ENCODE measurements at places on chromosomes 6 and 20.
A peak's percentile ranks its signal among the peaks of the same experiment; 100 is the strongest.

DNA sequence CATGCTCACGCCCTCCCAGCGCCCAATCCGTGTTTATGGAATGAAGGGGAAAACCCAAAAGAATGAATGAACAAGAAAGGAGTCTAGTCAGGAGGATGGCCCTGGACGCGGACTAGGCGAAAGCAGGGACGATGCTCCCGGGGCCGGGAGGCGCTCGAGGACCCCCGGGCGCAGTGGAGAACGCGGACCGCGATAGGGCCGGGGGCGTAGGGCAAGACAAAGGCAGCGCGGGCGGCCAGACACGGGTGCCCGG, 758 bp downstream of the GCLC start:
- DNase-seq, result no peak

GRCh38 chr20:2745060-2745910, 52.7 kb downstream of the EBF4 start:
- no peak for DNase-seq

- DNase-seq, result peak; percentile 10
Measured at GRCh38 chr20:17210983-17211382, 15.9 kb upstream of the PCSK2 start.

DNA sequence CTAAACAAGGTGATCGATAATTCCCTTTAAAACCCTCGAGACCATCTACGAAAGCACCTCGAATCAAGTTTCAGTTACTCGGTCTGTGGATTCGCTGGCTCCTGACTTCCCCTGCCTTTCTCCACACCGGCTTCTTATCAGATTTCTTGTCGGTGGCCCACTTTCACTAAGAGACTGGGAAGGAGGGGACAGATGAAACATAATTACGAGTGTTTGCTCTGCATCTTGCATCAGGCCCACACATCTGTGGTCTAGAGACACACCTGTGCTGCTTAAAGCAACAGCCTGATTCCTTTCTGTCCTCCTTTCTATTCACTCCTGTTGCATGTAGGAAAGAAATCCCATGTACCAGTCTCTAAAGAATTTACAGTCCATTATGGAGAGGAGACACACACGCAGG, 37.7 kb downstream of the INSM1 start:
- no peak for DNase-seq

DNA sequence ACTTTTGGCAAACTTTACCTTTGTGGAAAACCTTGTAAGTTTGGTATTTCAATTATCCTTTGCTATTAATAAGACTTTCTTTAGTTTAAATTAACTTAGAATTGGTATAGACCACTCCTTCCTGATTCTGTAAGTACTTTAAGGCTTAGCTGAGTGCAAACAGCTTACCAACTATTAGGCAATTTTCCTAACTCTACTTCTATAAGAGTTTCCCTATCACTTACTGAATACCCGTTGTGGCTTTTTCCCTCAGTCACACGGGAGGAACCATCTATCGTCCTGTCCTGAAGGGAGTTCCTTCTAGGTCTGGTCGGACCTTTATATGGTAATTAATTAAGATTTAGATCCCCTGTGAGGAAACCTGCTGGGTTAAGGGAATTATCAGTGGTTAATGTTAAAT, 9.6 kb downstream of the SLC35A1 start:
- DNase-seq, result no peak

DNA sequence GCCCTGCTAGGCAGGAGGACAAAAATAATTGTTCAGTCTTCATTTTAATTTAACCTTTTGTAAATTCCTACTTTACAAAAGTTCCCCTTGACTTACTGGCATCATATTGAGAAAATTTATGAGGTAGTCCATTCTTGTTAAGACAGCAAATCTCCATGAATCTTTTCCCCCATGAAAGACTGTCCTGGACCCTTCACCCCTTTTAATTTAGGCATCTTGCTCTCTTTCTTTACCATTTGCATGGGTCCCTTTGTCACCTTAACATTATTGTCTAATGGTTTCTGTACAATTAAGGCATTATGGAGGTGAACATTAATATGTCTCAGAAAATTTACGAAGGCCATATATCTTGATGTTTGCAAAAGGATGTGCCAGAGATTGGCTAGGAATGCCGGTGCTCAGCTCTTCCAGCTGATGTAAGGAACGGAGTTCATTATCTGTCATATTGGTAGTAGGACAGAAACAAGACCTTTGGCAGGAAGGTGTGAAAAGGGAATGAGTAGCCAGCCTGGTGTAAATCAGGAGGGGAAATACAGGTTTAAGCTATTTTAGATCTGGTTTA, 382.8 kb upstream of the TSHZ2 start:
- DNase-seq, result no peak

DNA sequence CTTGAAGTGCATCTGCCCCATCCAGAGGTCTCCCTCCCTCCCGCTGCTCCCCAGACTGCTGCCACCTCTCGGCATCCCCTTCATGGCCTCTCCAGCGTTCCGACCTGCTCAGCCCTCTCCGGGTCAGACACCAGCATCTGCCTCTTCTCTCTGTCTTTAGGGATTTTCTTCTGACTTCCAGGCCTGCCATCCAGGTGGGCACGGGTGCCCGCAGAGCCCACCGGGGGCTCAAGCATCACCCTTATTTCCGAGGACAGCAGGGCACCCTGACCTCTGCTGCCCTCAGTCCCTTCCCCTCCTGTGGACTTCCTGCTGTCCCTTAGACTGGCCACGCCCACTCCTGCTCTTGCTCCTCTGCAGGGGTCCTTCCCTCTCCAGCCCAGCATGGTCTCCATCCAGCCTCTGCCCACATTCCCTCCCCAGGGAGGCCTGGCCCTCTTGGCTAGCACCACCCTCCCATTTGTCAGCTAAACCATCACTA, 3.3 kb downstream of the NPEPL1 start:
- no peak for DNase-seq

DNA sequence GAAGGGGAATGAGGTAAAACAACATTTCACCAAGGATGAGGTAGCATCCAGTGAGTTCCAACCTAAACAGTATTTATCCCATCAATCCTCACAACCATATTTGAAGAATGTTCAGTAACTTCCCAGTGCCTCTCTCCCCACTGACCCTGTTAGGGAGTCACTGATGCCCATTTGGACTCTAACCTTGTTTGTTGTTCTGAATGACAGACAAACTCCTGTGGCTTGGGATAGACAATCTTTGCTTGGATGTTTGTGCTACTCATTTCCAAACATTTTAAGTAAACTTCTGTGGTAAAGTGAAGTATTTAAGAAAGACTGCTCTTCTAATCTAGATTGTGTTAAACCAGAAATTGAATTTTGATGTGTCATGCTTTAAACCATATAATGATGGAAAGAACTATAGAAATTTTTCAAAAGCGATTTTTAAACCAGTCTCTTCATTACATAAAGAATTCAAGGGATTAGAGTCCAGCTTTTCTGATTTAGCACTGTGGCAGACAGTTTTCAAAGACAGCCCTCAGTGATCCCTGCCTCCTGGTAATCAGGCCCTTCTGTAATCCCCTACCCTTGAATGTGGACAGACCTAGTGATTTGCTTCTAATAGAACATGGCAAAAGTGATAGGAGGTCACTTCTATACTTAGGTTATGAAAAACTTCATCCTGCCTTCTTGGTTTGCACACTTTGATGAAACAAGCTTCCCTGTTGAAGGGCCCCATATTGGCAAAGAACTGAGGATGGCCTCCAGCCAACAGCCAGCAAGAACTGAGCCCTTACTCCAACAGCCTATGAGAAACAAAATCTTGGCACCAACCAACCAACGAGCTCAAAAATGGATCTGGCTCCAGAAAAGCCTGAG, 191.6 kb downstream of the DST start:
- no peak for DNase-seq

DNA sequence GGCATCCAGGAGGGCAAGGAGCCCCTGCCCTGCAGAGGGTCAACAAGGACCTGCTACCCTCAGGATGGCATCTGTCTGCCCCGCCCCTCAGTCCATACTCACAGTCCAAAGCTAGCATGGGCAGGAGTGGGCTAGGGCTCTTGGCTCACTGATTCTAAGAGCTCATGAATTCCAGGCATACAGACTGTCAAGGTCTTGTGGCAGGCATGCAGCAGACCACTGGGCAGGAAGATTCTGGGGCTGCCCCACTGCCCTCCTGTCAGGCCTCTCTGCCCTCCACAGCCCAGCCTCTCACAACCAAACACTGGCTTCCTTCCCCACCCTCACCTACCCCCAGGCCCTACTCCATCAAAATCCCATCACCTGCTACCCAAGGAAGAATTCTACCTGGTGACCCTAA, 5.6 kb upstream of the SLC4A11 start:
- DNase-seq, result no peak

- no peak for DNase-seq
Measured at GRCh38 chr20:53210931-53211330, 238.8 kb downstream of the TSHZ2 start.

- DNase-seq, result no peak
Measured at GRCh38 chr6:364609-365540, 26.7 kb upstream of the IRF4 start.

- DNase-seq, result no peak
Measured at GRCh38 chr6:142829556-142829955, 115.4 kb downstream of the HIVEP2 start.

DNA sequence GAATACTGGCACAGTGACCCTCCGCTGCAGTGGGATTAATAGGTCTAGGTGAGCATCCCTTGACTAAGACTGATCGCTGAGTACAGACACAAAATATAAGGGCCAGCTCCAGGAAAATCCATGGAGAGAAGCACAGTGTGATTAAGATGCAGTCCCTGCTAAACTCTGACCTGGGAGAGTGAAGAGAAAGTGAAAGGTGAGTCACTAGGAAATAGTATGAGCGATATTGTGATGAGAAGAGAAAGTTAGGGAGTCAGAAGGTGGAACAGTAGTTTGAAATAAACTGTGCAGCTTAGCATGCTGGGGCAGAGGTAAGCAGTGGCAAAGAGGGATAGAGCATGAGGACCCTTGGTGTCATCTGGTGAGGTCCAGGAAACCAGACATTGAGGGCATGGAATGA, 278.6 kb upstream of the MAP3K7 start:
- no peak for DNase-seq

- DNase-seq, result no peak
Measured at GRCh38 chr6:42387336-42387735, 64.4 kb downstream of the TRERF1 start.

- DNase-seq, result no peak
Measured at GRCh38 chr6:92361990-92362389, 1057.4 kb downstream of the EPHA7 start.

GRCh38 chr6:2876210-2877056, 26.7 kb downstream of the SERPINB9 start:
- DNase-seq, result peak; percentile 68

DNA sequence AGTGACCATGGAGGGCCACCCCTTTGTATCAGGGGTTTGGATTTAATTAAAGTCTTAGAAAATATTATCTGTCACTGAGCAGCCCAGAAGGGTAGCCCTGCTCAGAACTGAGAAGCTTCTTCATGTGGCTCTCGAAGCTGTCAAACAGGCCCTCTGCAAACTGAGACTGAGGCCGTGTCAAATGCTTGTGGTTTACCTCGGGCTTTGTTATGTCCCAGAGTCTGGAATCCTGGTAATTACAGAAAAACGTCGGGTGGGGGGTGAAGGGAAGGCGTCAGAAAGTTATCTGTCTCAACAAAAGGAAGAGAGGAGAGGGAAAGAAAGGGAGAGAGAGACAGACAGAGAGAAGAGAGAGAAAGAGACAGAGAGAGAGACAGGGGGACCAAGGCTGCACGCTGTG, 200.8 kb downstream of the BMP7 start:
- no peak for DNase-seq

DNA sequence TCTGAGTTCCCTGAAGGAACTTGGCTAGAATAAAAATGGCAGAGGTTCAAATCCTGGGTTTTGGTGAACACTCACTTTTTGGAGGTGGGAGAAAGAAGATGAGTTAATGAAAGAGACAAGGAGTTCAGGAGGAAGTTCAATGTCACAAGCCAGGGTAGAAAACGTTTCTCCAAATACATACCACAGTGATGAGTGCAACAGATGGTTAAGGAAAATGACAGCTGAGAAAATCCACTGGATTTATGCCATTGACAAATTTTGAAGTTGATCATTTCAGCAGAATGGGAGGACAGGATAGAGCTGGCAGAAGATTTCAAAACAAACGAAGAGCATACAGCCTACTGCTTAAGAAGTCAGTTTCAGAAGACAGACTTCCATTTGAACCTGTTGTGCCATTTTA, 122.7 kb downstream of the GFRAL start:
- no peak for DNase-seq

Measured in epithelial cell of prostate (primary cell).